NCI-H146 (cell line): ENCODE measurements at places on chromosomes 16 and 17.
A peak's percentile ranks its signal among the peaks of the same experiment; 100 is the strongest.

DNA sequence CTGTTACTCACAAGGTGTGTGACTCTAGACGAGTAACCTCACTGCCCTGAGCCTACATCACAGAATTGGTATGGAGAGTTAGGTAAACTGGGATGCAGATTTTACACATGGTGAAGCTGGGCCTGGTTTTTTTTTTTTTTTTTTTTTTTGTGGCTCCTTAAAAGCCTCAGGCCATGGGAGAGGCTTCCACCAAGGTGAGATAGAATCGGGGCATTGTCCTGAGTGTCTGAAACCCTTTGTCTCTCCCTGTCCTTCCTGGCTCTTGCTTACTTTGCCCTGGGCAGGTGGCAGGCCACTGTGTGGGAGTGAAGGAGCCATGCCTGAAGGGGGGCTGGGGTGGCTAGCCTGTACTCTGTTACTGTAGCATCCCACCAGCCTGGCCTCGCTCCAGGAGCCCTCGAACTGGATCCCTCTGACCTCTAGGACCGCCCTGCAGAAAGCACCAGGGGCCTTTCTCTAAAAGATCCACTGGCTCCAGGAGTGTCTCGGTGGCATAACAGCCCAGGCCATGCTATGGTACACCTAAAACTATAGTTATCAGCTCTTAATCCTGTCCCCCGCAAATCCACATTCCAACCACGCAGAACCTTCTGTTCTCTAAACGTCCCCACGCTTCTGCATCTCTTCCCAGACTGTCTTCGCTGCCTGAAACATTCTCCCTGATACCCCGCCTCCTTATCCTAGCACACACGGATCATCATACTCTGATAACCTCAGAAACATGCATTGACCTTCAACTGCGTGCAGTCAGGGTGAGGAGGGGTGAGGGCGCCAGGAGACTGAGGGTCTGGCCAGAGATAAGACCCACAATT is 1.7 kb upstream of the SLC13A2 start:
- no peak for DNase-seq

- no peak for DNase-seq
These were observed 7.1 kb downstream of the TAF1C start for GRCh38 chr16:84179612-84180320.

- no peak for DNase-seq
These were observed 19.0 kb downstream of the IGF2BP1 start for GRCh38 chr17:49015924-49016774.

DNA sequence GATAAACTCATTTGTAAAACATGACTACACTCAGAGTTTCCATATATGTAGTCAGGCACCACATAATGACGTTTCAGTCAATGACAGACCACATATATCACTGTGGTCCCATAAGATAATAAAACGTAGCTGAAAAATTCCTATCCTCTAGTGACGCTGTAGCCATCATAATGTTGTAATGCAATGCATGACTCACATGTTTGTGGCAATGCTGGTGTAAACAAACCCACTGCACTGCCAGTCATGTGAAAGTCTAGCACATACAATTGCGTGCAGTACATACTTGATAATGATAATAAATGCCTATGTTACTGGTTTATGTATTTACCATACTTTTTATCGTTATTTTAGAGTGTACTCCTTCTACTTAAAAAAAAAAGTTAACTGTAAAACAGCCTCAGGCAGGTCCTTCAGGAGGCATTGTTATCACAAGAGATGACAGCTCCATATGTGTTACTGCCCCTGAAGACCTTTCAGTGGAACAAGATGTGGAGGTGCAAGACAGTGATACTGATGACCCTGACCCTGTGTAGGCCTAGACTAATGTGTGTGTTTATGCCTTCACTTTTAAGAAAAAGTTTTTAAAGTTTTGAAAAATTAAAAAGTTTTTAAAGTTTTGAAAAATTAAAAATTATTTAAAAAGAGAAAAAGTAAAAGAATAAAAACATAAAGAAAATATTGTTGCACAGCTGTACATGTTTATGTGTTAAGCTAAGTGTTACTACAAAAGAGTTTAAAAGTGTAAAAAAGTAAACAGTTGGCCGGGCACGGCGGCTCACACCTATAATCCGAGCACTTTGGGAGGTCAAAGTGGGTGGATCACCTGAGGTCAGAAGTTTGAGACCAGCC is 9.0 kb downstream of the STAT5B start:
- no peak for DNase-seq

- DNase-seq: no peak
These were observed 27.2 kb downstream of the PLCD3 start for GRCh38 chr17:45104907-45105624.

- no peak for DNase-seq
These were observed 77.9 kb downstream of the MAP2K4 start for GRCh38 chr17:12098568-12098967.

DNA sequence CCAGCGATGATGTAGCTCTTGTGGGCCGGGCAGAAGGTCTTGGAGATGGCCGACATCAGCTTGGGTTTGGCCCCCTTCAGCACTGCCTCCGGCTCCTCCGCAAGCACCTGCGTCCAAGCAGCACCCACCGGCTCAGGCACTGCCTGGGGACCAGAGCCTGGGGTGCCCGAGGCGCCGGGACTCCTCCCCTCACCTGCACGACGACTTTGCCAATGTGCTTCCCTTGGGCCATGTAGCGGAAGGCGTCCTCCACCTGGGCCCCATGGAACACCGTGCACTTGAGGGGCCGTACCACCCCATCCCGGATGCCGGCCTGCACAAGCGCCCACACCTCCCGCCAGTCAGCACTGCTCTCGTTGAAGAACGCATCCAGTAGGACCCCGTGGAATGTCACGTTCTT is 15.0 kb downstream of the FASN start:
- no peak for DNase-seq

DNA sequence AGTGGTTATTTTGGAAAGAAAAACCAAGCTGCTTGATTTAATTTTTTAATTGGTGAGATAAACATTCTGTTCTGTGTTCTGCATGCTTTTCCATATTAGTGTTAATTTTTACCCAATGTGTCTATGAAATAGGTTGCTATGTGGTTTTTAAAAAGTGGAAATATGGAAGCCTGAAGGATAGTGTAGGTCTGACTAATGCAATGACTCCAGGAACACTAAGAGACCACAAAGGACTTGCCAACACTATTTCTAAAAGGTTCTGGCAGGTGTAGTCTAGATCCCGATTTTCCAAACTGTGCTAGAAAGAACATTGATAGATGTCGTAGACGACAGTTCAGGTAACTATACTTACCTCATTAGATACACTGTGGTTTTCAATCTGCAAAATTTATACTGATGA is 877.4 kb upstream of the GOT2 start:
- no peak for DNase-seq

GRCh38 chr16:87436225-87437172 is 44.4 kb downstream of the MAP1LC3B start:
- DNase-seq: no peak

DNA sequence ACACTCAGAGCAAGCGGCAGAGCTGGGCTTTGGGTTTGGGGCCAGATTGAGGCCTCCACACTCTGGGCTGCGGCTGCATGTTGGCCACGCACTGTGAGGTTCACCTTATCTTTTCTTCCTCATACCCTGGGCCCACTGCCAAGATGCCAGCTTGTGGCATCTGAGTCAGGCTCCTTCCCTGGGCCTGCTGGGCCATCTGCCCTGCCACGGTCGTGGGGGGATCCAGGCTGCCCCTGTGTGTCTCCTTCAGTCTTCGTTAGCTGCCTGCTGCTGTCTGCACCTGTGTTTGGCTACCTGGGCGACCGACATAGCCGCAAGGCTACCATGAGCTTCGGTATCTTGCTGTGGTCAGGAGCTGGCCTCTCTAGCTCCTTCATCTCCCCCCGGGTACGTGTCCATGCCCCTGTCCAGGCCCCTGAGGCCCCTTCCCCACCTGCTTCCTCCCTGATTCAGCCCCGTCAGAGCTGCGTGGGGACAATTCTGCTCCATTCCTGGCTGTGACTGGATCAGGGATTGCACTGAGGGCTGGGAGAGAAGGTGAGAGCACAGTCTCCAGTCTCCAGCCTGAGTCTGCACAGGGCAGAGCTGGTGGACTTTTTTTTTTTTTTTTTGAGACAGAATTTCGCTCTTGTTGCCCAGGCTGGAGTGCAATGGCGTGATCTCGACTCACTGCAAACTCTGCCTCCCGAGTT is 11.2 kb downstream of the SPNS3 start:
- no peak for DNase-seq

GRCh38 chr17:16932156-16932555 is 39.8 kb downstream of the TNFRSF13B start:
- no peak for DNase-seq

DNA sequence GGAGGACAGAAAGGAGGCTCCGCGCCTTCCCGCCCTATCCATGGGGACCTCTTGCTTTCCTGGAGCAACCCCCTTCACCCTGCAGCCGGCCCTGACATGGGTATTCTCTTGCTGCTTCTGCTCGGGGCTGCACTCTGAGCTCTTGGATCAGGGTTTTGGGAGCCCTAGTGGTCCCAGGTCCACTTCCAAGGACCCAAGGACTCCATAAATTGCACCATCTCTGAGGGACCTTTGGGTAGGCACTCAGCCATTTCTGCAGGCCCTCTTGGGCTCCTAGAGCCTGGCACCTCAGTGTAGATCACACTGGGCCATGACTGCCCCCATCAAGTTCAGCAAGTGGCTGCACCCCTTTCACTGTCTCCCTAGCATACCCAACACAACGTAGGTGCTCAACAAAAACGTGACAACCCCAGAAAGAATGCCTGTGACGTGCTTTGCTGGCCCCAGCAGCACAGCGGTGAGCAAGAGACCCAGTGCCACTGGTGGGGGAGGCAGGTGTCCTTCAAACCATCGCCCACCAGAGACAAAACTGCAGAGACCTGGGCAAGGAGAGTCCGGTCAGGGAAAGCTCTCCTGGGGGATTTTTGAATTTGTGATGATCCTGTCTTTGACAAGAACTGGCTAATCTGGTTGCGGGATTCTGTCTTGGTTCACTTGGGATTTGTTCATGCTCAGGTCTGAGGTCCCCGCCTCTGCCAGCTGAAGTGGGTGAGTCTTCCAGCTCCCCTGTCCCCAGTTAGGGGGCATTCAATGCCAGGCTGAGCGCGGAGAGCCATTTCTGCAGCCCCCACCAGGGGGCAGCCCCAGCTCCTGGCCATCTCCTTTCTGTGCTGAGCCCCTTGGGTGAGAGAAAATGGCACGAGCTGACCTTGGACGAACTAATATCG is 2.5 kb upstream of the RAB11FIP4 start:
- DNase-seq: peak; percentile 19

- DNase-seq: no peak
These were observed 33.5 kb downstream of the SPAG9 start for GRCh38 chr17:51087072-51087757.

DNA sequence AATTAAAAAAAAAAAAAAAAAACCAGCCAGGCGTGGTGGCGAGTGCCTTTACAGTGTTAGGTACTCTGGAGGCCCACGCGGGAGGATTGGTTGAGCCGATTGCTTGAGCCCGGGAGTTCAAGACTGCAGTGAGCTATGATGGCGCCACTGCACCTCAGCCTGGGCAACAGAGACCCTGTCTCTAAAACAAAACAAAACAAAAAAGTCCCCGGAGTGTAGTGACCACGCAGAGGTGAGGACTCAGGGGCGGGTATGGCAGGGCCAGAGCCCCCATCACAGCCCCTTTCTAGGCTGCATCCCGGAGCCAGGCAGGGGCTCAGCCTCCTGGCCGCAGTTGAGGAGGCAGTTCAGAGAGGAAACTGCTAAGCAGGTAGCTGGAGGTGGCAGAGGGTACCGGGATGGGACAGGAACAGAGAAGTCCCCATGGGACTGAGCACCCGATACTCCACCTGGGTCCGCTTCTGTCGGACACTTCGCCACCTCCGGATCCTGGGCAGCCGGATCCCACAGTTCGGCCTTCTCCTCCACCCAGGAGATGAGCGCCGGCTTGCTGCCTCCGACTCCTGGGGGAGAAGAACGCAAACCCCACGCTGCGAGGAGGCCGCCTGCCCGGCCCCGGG is 800 bp downstream of the ZNF747 start:
- DNase-seq: peak; percentile 22

- DNase-seq: no peak
These were observed 2.2 kb upstream of the UQCRC2 start for GRCh38 chr16:21950782-21951521.

DNA sequence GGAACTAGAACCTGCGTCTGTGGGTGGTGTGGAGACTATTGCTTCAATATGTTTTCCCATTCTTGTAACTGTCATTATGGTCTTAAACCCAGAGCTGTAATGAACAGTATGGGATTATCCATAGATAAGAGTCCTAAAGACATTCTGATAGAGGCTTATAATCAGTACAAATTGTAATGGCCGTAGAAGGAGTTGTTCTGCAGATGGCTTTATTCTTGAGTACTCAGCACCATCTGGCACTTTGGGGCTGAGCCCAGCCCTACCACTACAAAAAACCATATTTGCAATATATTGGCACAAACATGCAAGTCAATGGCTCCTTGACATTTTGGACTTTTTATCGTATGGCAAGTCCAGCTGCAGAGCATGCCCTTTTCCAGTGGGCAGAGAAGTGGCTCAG is 150.0 kb downstream of the HS3ST4 start:
- no peak for DNase-seq

GRCh38 chr16:24890746-24891145 is 45.0 kb downstream of the SLC5A11 start:
- no peak for DNase-seq

- peak; percentile 31 for DNase-seq
These were observed 30.7 kb downstream of the SLC43A2 start for GRCh38 chr17:1597861-1598342.

GRCh38 chr17:1829216-1829591 is 498 bp downstream of the SMYD4 start:
- DNase-seq: peak; percentile 22

- no peak for DNase-seq
These were observed 800.0 kb downstream of the KCNJ18 start for GRCh38 chr17:22492331-22492730.

GRCh38 chr17:38867179-38867967 is 2.5 kb upstream of the LASP1 start:
- peak; percentile 76 for DNase-seq

DNA sequence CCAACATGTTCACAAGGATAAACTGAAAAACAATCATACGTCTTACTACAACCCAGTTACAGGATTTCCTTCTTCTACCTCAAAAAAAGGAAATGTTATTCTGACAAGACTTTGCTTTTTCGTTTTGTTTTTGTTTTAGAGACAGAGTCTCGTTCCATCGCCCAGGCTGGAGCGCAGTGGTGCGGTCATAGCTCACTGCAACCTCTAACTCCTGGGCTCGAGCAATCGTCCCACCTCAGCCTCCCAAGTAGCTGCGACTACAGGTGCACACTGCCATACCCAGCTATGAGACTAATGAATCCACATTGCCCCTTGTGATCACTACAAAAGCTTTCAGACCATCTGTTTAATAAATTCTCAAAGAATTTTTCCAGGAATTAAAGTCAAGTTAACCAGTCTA is 8.8 kb upstream of the TRIM37 start:
- no peak for DNase-seq

GRCh38 chr16:2056077-2056476 is 8.3 kb downstream of the TSC2 start:
- DNase-seq: no peak
